ENCODE measurements at places on chromosomes 7 and 10. TPM values are rescaled to one million over a fixed set of nuclear protein-coding genes. Genes with fewer than 3 reads are reported as not detected.

GRCh38 chr7:129789652-129790051 is 163.1 kb downstream of the UBE2H start:
- DNase-seq = no peak
- H3K4me3 ChIP-seq = no peak overlapping the region
- no peak overlapping the region for H3K27ac ChIP-seq
- H3K27me3 ChIP-seq = peaks cover 37% of the 10 kb centered on the region

- no peak overlapping the region for H3K27ac ChIP-seq
- H3K27me3 ChIP-seq = no peaks in the 10 kb centered on the region
- no peak overlapping the region for H3K4me3 ChIP-seq
- no peaks in the 10 kb centered on the region for H3K36me3 ChIP-seq
Observed at GRCh38 chr10:130844310-130844709, 467.2 kb downstream of the TCERG1L start.

- H3K27ac ChIP-seq = no peak overlapping the region
- H3K27me3 ChIP-seq = peaks cover 15% of the 10 kb centered on the region
- no peak for DNase-seq
- H3K36me3 ChIP-seq = no peaks in the 10 kb centered on the region
Observed at GRCh38 chr7:36037121-36037662, 115.9 kb upstream of the EEPD1 start.

DNA sequence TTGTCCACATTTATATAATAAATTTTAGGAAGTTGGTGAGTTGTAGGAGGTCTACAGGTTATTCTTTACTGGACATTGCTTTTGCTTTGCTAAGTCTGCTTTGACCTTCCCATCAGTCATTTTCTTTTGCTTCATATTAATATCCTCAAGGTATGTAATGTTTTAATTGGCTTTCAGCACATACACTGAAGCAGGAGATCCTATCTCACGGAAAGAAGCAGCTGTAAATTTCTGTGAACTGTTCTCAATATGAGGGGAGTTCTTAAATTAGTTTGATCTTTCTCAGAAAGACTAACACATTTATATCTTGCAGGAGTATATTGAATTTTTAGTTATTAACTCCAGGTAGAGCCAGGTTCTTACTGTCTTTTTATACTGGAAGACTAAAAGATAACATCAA is 856.5 kb downstream of the GATA3 start:
- H3K36me3 ChIP-seq = no peaks in the 10 kb centered on the region
- H3K4me1 ChIP-seq = no peaks in the 10 kb centered on the region
- no peaks in the 10 kb centered on the region for H3K27me3 ChIP-seq
- DNase-seq = no peak

- peaks cover 25% of the 10 kb centered on the region for H3K4me1 ChIP-seq
- H3K27me3 ChIP-seq = peaks cover 10% of the 10 kb centered on the region
- DNase-seq = no peak
Observed at GRCh38 chr10:104122225-104123107, 495 bp downstream of the SFR1 start.

DNA sequence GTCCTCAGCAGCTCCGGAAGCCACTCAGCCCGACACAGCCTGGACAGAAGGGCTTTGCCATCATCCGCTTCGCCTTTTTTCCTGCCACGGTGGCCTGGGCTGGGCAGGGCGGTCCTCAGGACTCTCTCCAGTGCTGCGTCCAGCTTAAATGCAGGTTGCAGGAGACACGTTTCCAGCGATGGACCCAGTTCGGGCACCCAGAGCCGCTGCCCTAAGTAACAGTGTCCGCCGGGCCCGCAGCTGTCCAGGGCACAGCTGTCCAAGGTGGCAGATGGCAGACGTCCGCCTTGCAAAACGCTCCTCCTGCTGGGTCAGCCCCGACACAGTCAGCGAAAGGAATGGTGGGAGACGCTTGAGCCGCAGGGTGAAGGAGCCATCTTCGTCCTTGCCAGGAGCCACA is 37.0 kb upstream of the FOXL3 start:
- no peaks in the 10 kb centered on the region for H3K27me3 ChIP-seq
- H3K36me3 ChIP-seq = no peaks in the 10 kb centered on the region
- H3K27ac ChIP-seq = no peak overlapping the region
- no peak for DNase-seq

DNA sequence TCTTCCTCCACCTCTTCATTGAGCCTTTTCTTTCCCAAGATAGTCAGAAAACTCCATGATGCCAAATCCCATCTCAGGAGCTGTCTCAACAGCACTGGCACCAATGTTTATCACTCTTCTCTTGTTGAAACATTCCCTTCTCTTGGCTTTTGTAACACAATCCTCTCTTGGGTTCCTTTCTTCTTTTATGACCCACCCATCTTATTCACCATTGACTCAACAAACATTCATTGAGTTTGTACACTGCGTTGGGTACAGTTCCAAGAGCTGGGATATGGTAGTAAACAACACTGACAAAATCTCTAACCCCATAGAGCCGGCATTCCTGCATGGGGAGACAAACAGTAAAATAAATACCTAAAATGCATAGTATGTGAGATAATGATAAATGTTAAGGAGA is 577.5 kb downstream of the INHBA start:
- no peak overlapping the region for H3K27ac ChIP-seq
- H3K36me3 ChIP-seq = no peaks in the 10 kb centered on the region
- no peak for DNase-seq
- H3K4me1 ChIP-seq = no peaks in the 10 kb centered on the region
- no peaks in the 10 kb centered on the region for H3K27me3 ChIP-seq
- no peak overlapping the region for H3K4me3 ChIP-seq

DNA sequence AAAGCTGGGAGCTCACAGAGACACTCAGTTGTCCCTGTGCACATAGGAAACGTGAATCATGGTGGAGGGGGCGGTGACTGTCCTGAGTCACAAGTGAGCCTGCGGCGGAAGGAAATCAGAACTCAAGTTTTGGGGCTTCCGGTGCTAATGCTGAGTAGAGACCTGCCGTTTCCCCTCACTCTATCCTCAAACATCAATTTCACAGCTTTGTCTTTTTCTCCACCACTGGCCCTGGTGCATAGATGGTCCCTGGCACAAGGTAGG is 21.9 kb downstream of the ADCYAP1R1 start:
- no peak for DNase-seq
- H3K4me3 ChIP-seq = no peak overlapping the region
- no peaks in the 10 kb centered on the region for H3K4me1 ChIP-seq
- H3K27me3 ChIP-seq = peaks cover 6% of the 10 kb centered on the region

DNA sequence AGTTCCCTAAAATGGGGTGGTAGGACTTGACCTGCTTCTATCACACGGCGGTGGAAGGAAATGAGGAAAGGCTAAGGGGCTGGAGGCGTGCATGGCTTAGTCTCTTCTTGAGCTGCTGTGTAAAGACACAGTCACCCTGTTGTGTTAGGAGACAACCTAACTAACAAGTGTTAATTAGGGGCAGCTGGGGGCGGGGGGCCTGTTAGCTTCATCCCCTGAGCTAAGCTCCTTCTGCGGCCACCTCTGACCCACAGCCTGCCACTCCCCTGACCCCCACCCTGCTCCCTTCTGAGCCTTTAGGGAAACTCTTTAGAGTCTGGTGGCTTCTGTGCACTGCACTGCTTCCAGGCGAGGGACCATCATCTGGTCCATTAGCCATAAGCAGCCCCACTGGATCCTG is 28.0 kb downstream of the COL17A1 start:
- DNase-seq = no peak
- no peak overlapping the region for H3K4me3 ChIP-seq
- H3K4me1 ChIP-seq = no peaks in the 10 kb centered on the region
- H3K27ac ChIP-seq = no peak overlapping the region
- no peaks in the 10 kb centered on the region for H3K27me3 ChIP-seq

DNA sequence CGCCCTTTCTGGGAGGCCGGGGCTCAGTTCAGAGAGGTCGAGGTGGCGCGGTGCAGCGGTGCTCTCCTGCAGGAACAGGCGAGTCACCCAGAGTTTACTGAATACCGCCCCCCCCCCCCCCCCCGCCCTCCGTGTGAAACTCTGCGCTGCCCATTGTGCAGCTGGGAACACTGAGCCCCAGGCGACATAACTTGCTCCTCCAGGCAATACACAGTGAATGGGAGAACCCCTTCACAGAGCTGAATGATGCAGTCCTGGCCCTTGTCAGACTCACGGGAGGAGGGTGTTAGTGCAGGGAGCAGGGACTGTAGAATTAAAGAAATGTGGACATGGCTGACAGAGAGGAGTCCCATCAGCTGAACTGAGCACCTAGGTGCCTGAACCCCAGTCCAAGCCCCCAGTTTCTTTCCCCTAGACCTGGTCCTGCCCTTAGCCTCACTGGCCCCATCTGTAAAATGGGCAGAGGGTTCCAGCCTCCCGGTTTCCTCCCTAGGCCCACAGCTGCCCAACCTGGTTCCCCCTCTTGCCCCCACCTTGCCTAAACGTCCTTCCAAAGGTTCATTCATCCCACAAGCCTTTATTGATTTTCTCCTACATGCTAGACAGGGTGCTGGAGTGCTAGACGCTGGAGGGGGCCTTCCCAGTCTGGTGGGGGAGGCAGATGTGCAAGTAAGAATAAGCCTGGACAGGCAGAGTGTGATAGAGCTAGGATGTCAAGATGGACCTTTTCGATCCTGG is 869 bp upstream of the LOXL4 start:
- no peak overlapping the region for H3K27ac ChIP-seq
- H3K4me1 ChIP-seq = peaks cover 7% of the 10 kb centered on the region
- peak overlapping the region; percentile 66 for H3K4me3 ChIP-seq
- no peaks in the 10 kb centered on the region for H3K36me3 ChIP-seq
- peaks cover 47% of the 10 kb centered on the region for H3K27me3 ChIP-seq
- no peak for DNase-seq

GRCh38 chr7:133299676-133300075 is 46.8 kb downstream of the EXOC4 start:
- H3K27ac ChIP-seq = no peak overlapping the region
- no peak overlapping the region for H3K4me3 ChIP-seq
- DNase-seq = no peak
- no peaks in the 10 kb centered on the region for H3K27me3 ChIP-seq
- no peaks in the 10 kb centered on the region for H3K4me1 ChIP-seq
- H3K36me3 ChIP-seq = peaks cover 9% of the 10 kb centered on the region

GRCh38 chr10:123597676-123598075 is 68.5 kb upstream of the GPR26 start:
- H3K27me3 ChIP-seq = no peaks in the 10 kb centered on the region
- no peak overlapping the region for H3K4me3 ChIP-seq
- no peak overlapping the region for H3K27ac ChIP-seq
- no peaks in the 10 kb centered on the region for H3K4me1 ChIP-seq
- no peak for DNase-seq

GRCh38 chr7:35908331-35909216 is 107.7 kb downstream of the SEPTIN7 start:
- H3K27ac ChIP-seq = no peak overlapping the region
- H3K36me3 ChIP-seq = peaks cover 27% of the 10 kb centered on the region
- H3K4me3 ChIP-seq = no peak overlapping the region
- no peaks in the 10 kb centered on the region for H3K27me3 ChIP-seq
- H3K4me1 ChIP-seq = peaks cover 16% of the 10 kb centered on the region
- DNase-seq = no peak

DNA sequence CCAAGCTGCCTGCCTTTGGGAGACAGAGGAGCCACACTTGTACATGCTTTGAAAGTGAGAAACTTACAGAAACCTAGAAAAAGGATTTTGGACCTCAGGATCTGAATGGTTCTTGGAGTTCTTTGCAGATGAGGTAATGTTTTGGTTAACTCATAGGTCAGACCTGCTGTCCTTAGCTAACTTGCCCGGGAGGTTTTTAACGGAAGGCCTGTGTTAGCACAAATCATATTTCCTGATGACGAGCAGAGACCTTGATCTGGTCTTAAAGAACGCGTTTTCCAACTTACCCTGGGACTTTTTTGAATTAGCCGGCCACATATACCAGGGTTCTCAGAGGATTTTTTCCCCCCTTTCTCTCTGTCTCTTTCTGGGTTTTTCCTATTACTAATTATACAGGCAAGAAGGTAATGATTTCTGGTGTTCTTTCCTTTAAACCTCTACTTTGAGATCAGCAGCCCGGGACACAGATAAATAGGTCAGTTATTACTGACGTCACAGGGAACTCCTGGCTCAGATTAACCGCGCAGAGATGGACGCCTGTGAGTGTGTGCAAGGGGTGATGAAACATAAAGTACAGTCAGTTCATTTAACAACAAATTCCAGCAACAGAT is 101.7 kb upstream of the KLF6 start:
- H3K4me3 ChIP-seq = no peak overlapping the region
- H3K27me3 ChIP-seq = peaks cover 4% of the 10 kb centered on the region
- H3K4me1 ChIP-seq = peaks cover 8% of the 10 kb centered on the region
- no peak for DNase-seq
- H3K27ac ChIP-seq = no peak overlapping the region

DNA sequence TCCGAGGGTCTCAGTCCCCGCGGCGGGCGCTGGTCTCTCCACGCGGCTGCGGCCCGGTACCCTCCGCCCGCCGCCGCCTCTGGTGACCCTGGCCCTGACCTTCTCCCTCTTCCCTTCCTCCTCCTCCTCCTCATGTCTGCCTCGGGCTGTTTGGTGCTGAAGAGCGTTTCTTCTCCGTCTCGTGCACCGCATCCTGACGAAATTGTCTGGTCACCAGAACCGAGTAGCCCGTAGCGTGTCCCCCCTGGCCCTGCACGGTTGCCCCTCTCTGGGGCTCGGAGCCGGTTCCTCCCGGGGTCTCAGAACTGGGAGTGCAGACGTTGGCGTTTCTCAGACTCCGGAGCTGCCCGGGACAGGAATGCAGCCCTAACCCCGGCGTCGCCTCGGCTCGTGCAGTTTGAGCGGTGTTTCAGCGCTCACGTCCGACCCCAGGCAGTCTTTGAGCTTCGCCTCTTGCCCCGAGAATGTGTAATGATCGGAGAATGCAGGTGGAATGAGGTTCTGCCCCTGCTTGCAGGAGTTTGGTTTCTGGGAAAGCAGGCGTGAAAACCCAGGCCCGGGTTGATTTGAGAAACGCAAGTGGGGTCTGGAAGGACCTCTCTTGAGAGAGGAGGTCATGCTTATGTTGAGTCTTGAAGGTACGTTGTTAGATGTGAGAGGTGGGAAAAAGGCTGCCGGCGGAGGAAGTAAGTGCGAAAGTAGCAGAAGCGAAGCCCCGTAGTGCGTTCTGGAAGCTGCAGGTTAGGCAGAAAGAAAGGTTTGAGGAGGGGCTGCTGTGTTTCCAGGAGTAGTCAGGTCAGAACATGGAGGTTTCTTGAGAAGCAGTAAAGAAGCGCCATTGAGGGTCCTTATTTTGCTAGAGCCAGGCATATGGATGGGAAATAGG is 743 bp downstream of the RBM17 start:
- DNase-seq = no peak
- H3K4me3 ChIP-seq = peak overlapping the region; percentile 94
- H3K4me1 ChIP-seq = peaks cover 64% of the 10 kb centered on the region
- H3K27me3 ChIP-seq = no peaks in the 10 kb centered on the region

GRCh38 chr7:65441010-65441409 is 67.4 kb downstream of the ZNF92 start:
- H3K36me3 ChIP-seq = no peaks in the 10 kb centered on the region
- H3K27me3 ChIP-seq = no peaks in the 10 kb centered on the region
- no peaks in the 10 kb centered on the region for H3K4me1 ChIP-seq
- no peak overlapping the region for H3K27ac ChIP-seq
- H3K4me3 ChIP-seq = no peak overlapping the region
- DNase-seq = no peak

GRCh38 chr7:95951531-95951930 is 179.2 kb downstream of the DYNC1I1 start:
- no peak for DNase-seq
- H3K27me3 ChIP-seq = peaks cover 10% of the 10 kb centered on the region
- H3K27ac ChIP-seq = no peak overlapping the region
- no peaks in the 10 kb centered on the region for H3K36me3 ChIP-seq
- no peaks in the 10 kb centered on the region for H3K4me1 ChIP-seq

Gene CCDC3
- total RNA-seq = not detected

Gene SH2D4B
- 0.14 TPM for total RNA-seq

Gene LIPJ
- not detected for total RNA-seq

Gene CDNF
- total RNA-seq = 1.0 TPM

Gene TRPV5
- not detected for total RNA-seq

Gene EN2
- total RNA-seq = not detected

Gene PDE6C
- total RNA-seq = not detected
